ENCODE measurements at places on chromosomes 2 and 18. TPM values are rescaled to one million over a fixed set of nuclear protein-coding genes. Genes with fewer than 3 reads are reported as not detected.

DNA sequence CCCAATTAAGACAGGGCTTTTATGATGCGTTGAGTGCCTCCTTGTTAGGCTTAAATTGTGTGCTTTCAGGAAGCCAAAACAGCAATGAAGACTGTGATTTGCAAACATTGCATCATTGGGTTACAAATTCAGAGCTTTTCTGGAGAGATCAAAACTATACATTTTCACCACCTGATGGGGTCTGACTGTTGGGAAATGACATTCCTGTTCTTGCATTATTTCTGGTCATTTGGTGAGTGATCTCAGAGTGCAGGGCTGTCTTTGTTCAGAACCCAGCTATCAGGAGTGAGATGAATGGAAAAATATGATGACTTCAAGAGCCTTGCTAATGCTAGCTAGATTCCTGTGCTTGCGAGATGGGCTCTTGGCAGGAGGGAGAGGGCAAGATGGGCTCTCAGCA is 39.1 kb downstream of the SH3RF3 start:
- no peak for DNase-seq

DNA sequence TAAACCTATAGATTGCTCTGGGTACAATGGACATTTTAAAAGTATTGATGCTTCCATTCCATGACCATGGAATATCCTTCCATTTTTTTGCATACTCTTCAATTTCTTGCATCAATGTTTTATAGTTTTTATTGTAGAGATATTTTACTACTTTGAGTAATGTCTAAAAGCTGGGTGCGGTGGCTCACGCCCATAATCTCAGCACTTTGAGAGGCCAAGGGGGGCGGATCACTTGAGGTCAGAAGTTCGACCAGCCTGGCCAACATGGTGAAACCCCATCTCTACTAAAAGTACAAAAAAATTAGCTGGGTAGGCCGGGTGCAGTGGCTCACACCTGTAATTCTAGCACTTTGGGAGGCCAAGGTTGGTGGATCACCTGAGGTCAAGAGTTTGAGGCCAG is 88.5 kb downstream of the TLK1 start:
- DNase-seq: no peak

- no peak for DNase-seq
Observed at GRCh38 chr2:221926327-221926726, 354.2 kb upstream of the EPHA4 start.

DNA sequence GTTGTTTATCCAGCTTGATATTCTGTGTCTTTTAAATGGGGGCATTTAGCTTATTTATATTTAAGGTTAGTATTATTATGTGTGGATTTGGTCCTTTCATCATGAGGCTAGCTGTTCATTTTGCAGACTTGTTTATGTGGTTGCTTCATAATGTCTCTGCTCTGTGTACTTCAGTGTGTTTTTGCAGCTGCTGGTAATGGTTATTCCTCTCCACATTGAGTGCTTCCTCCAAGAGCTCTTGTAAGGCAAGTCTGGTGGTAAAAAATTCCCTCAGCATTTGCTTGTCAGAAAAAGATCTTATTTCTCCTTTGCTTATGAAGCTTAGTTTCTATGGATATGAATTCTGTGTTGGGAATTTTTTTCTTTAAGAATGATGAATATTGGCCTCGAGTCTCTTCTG is 47.8 kb upstream of the NT5C1B start:
- DNase-seq: no peak

- DNase-seq: no peak
Observed at GRCh38 chr2:55869637-55870325, 53.8 kb downstream of the EFEMP1 start.

- no peak for DNase-seq
Observed at GRCh38 chr2:80852808-80853139, 548.2 kb upstream of the LRRTM1 start.

DNA sequence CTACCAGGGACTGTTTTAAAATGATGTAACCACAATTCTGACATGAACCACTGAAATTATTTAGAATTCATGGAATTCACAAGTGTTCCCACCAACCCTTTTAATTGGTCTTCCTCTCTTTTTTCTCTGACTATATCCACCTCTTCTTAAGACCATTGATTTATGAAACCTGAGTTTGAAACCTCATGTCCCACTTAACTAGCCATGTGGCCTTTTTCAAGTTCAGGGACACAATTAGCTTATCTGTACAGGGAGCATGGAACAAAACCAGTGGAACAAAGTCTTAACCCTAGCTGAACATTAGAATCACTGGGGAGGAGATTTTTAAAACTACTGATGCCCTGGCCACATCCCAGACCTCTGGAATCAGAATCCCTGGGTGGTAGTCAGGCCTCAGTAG is 41.6 kb upstream of the TMEM163 start:
- DNase-seq: no peak

- peak; percentile 66 for DNase-seq
Observed at GRCh38 chr2:238425979-238426567, 654 bp upstream of the ASB1 start.

Gene CNDP1
- total RNA-seq: not detected

DNA sequence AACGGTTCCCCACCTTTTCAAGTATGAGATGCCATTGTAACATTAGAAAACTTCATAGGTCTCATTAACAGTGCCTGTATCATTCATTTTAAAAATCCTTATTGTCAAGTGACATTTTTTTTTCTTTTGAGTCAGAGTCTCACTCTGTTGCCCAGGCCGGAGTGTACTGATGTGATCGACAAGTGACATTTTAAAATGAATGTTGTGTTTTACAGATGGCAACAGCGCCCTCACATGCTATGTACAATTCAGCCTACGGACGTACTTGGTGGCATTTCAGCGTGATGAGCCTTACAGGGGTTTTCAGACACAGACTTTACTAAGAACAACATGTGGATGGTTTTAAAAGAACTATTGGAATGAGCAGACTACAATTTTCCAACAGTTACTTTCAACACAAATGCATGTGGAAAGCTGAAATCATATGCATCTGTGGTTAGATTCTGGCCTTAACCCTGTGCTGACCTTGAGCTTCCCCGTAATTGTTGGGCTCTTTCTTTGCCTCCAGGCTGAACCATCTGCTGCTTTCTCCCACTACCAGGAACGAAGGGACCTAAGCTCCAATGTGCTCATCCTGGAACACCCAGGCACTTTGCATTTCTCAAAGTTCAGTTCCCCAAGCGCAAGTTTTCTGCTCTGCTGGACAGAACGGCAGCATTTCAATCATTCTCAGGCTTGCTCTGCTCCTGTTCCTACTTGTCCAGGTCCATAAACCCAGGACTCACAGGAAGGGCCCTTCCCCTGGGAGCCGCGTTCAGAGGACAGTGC is 119.9 kb upstream of the NDUFV2 start:
- DNase-seq: peak; percentile 75
